ENCODE measurements at places on chromosomes 2 and 18.

GRCh38 chr18:67302043-67302442 lies 214.5 kb downstream of the DSEL start:
- no peak for DNase-seq

DNA sequence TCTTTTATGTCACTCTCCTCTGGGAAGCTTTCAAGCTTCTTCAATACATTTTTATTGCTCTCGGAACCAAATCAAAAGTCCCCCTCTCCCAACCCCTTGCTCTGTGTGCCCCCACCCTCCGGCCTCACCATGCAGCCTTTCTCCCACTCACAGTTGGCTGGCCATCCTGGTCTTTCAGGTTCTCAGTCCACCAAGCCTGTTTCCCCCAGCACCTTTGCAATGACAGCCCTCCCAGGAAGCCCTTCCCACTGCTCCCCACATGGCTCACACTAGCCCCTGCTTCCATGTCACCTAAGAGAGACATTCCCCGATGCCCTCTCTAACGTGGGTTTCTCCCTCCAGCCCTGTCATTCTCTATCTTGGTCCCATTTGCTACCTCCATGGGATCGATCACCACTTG lies 266.6 kb downstream of the SRBD1 start:
- no peak for DNase-seq

GRCh38 chr18:37396971-37397720 lies 168.5 kb downstream of the CELF4 start:
- no peak for DNase-seq

- DNase-seq = no peak
Measured at GRCh38 chr18:9828506-9829396, 57.0 kb upstream of the TXNDC2 start.

GRCh38 chr18:66826211-66826610 lies 222.3 kb upstream of the CDH19 start:
- no peak for DNase-seq

DNA sequence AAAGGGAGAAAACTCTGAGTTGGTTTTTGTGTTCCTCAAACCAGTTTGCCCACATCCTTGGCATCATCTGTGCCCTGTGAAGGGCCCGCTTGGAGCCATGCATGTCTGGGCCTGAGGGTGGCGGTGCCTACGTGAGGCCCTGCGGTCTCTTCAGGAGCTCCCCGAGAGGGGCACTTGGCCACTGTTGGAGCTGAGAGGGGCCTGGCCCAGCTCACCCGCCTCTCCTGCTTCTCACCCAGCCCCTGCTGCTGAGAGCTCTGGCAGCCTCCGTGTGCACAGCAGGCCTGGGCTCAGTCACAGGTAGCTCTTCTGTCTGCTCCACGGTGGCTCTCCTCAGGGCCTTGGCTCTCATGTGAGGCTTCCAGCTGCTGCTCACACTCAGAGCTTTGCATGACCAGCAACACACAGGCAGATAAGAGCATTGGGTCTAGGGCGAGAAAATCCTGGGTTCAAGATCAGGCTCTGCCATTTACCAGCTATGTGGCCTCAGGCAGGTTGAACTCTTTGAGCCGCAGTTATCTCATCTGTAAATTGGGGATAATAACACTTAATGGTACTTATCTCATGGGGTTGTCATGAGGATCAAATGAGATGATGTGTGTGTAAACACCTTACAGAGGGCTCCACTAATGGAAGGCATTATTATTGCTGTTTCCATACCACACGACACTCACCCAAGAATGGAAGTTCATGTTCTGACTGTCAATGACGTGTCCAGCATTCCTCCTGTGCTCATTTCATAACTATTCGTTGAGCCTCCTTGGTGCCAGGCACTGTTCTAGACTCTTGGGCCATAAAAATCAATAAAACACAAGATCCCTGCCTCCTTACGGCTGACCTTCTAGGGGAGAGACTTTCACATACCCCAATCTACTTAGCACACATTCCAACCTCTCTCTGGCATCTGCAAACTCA lies 41.6 kb upstream of the PLB1 start:
- DNase-seq = no peak

- DNase-seq = no peak
Measured at GRCh38 chr2:9373047-9373446, 50.3 kb downstream of the ITGB1BP1 start.

DNA sequence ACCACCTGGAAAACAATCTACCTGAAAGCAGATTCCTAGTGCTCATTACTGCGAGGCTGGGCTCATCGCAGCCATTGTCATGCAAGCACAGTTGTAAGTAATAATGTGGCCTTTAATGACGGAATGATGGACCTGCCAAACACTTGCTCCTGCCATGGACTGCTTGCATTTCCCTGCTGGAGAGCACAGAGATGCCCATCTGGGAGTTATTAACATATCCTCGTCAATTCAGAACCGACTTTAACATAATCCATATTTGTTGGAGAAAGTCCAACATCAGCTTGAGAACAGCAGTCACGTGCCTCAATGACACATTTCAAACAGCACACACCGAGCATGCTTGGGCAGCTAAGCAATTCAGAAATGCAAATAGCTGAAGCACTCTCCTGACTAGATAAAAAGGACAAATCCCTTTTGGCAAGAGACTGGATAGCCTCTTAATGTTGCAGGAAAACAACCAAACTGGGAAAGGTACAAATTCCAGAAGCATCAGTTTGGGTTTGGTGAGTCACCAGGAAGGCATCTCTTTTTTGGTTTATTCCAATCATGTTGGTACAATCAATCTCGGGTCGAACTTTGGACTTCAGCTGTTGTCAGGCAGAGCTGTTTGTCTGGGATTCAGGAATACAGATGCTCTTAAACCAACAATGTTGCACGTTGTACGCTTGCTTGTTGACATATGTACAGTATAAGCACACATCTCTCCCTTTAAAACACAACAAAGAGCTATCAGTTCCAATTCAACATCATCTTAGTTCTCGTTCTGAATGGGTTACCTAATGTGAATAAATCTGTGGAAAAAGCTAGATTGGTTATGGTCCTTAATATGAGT lies 395.8 kb downstream of the LNPK start:
- no peak for DNase-seq

DNA sequence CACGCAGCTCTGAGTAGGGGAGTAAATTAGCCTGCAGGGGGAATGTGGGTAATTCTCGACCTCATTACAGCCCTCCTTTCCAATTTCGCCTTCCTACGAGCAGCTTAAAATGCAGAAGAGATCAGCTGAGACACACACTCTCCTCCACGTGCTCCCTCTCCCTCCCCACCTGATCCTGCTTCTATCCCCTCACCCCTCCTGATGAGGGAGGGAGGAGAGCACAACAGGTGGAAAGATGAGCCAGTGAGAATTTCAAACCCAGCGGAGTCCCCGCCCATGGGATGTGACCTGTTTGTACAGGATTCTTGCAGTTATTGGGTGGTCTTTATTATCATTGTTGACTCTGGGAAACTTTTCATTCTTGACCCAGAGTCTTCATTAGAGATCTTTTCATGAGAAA lies 35.5 kb downstream of the DDX18 start:
- DNase-seq = no peak

DNA sequence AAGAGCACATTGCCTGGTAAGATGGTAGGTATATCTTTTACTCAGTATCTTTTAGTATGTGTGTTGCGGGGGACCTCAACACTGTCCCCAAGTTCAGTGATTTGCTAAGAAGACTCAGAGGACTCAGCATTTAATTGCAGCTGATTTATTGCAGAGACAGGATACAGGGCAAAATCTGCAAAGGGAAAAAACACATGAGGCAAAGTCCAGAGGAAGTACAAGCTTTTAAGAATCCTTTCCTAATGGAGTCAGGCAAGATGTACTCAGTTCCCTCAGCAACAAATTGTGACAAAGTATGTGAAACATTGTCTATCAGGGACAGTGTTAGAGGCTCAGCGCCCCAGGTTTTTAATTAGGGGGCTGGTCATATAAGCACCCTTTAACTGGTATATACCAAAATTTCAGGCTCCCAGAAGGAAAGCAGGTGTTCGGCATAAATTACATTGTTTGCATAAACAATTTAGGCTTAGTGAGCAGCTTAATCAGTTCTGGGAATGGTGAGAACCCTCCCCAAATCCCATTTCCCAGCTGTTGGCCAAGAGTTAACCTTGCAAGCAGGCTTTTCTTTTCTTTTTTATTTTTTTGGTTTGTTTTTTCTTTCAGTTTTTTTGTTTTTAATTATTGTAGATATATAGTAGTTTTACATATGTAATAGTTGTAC lies 41.7 kb downstream of the RAB3GAP1 start:
- no peak for DNase-seq

- DNase-seq = no peak
Measured at GRCh38 chr2:26075173-26075572, 41.3 kb downstream of the RAB10 start.

GRCh38 chr2:215833531-215834162 lies 179.7 kb downstream of the MREG start:
- no peak for DNase-seq

Data from NT2/D1 (cell line).